ENCODE measurements at places on chromosomes 3 and 15.

DNA sequence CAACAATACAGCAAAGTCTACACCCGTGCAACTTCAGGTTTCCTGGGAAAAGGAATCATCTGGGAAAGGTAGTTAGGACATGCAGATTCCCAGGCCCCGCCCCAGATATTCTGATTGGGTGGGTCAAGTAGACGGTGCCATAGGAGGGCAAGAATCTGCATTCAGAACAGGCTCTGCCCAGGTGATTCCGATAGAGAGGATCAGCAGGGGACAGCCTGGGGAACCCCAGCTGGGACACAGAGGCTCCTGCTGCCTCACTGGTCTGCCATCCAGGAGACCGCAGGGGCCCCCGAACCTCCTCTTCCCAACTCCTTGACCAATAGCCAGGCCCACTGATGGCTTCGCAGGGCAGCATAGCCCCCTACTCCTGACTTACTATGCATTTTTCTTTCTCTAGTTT is 243.4 kb downstream of the VPS13C start:
- no peak for DNase-seq

GRCh38 chr15:68599560-68600071 is 20.8 kb downstream of the CORO2B start:
- peak; percentile 51 for DNase-seq

- no peak for DNase-seq
Observed at GRCh38 chr3:104943974-104944373, 422.7 kb upstream of the ALCAM start.

DNA sequence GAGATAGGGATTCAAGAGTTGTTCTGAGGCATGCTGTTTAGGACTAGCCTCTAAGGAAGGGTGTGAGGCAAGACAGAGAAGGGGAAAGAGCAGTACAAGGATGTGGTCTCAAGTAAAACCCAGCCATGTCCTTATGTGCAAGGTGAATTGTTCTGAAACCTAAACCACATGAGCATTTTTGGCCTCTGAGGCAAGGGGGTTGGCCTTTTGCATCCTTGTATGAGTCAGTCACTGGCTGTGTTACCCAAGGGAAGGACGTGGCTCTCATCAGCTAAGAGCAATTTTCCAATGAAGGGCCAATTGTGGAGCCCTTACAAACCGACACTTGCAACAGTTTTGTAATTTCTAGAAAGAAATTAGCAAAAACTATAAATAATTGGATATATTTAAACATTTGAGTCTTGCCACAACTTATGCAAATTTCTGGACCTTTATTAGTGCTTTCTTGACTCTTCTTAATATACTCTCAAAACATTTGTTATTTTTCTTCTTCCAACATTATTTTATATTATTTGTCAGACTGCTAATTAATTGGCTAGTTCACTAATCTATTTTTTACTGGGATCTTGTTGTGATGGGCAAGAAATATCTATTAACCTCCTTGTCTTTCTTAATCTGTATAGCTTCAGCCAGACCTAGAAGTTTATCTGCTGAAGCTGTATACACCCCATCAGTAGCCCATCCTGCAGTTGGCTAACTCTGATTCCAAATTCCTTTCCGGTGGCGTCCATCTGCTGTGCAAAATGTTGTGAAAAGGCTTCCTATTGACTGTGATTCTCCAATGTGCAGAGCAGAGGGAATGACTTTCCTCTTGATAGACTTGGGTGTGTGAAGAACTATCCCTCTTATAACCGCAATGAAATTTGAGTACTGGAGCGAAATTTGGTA is 97.7 kb upstream of the P2RY1 start:
- peak; percentile 71 for DNase-seq

GRCh38 chr15:87538327-87538834 is 718.2 kb downstream of the NTRK3 start:
- no peak for DNase-seq
